Endothelial cell (in vitro differentiated cells): ENCODE measurements at places on chromosomes 7 and 10. TPM values are rescaled to one million over a fixed set of nuclear protein-coding genes. Genes with fewer than 3 reads are reported as not detected.

GRCh38 chr7:37571806-37572205 is 111.8 kb upstream of the GPR141 start:
- no peak overlapping the region for H3K27ac ChIP-seq
- no peak for DNase-seq
- H3K4me3 ChIP-seq = no peak overlapping the region
- H3K4me1 ChIP-seq = no peaks in the 10 kb centered on the region
- H3K36me3 ChIP-seq = no peaks in the 10 kb centered on the region

DNA sequence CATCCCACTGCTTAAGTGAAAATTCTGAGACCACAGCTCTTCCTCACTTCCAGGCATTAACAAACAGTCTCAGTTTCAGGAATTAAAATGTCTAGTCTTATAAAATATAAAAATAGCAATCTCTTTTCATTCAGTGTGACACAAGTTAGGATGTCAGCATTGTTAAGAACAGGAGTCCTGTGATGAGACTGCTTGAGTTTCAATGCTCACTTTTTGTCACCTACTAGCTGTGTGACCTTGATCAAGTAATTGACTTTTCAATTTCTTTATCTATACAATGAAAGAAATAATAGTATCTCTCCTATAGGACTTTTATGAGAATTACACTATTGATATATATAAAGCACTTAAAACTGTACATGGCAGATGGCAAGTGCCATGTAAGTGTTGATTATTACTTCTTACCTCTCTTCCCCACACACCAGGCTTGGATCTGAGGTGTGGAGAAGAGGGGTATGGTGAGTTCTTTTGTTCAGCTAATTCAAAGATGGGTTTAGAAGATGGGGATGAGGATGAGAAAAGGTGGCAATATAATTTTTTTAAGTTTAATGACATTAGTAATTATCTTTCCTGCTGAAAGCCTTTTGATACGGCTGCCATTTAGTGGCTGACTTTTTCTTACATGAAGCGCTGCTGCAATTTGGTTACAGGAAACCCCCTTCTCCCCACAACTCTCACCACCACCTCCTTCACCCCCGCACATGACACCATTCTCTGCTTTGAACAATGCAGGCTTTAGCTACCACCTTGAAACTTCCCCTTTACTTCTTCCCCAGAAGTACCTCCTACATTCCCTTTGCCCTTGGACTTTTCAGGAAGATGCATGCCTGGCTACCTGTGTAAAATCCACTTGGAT is 20.8 kb upstream of the HYAL4 start:
- H3K4me1 ChIP-seq = no peaks in the 10 kb centered on the region
- H3K4me3 ChIP-seq = no peak overlapping the region
- peaks cover 2% of the 10 kb centered on the region for H3K27me3 ChIP-seq
- H3K36me3 ChIP-seq = no peaks in the 10 kb centered on the region

- DNase-seq = no peak
- no peak overlapping the region for H3K4me3 ChIP-seq
- no peaks in the 10 kb centered on the region for H3K36me3 ChIP-seq
- H3K27me3 ChIP-seq = peaks cover 8% of the 10 kb centered on the region
- H3K27ac ChIP-seq = no peak overlapping the region
Observed at GRCh38 chr10:78619115-78619851, 449.5 kb upstream of the ZMIZ1 start.

GIMAP8 gene
- total RNA-seq = 143 TPM
